ENCODE measurements at places on chromosomes 5 and 9.
A peak's percentile ranks its signal among the peaks of the same experiment; 100 is the strongest.

GRCh38 chr5:77852514-77853352 lies 76.6 kb upstream of the TBCA start:
- DNase-seq, result peak; percentile 37

- DNase-seq, result peak; percentile 43
Measured at GRCh38 chr5:43121913-43122484, 1.3 kb downstream of the ZNF131 start.

- no peak for DNase-seq
Measured at GRCh38 chr9:77384406-77384805, 207.1 kb downstream of the VPS13A start.

DNA sequence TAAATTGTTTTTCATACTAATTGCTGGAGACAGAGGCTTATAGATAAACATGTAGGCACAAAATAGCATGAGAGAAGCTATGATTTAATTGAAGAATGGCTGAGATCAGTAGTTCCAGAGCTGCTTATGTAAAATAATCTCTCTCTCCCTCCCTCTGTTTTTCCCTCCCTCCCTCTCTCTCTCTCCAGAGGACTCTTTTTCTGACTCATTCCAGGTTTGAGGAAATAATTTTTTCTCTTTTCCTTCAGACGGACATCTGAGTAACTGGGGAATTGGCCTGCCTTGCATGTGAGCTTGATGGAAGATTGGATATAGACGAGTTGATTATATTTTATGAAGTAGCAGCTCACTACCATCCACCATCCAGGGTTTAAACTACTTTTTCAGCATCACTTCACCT lies 35.5 kb downstream of the KCTD16 start:
- no peak for DNase-seq

- DNase-seq, result no peak
Measured at GRCh38 chr9:12777121-12778022, 2.6 kb downstream of the LURAP1L start.

- no peak for DNase-seq
Measured at GRCh38 chr9:21557428-21557768, 75.3 kb upstream of the IFNE start.

GRCh38 chr5:112848116-112848811 lies 12.8 kb upstream of the SRP19 start:
- DNase-seq, result peak; percentile 74

Measured in suppressor macrophage treated with lipopolysaccharide for 4 hours (primary cell).